ENCODE measurements at places on chromosomes 6 and 20. TPM values are rescaled to one million over a fixed set of nuclear protein-coding genes. Genes with fewer than 3 reads are reported as not detected.

ASIP gene
- total RNA-seq, result not detected

LRRN4 gene
- total RNA-seq, result 0.19 TPM

HTR1B gene
- not detected for total RNA-seq

AURKA gene
- total RNA-seq, result 17.1 TPM

SLC2A10 gene
- total RNA-seq, result 6.7 TPM

GTF3C6 gene
- total RNA-seq, result 28.9 TPM

RAB44 gene
- total RNA-seq, result 0.76 TPM

BNIP5 gene
- not detected for total RNA-seq

CYB5R4 gene
- total RNA-seq, result 9.2 TPM

DNA sequence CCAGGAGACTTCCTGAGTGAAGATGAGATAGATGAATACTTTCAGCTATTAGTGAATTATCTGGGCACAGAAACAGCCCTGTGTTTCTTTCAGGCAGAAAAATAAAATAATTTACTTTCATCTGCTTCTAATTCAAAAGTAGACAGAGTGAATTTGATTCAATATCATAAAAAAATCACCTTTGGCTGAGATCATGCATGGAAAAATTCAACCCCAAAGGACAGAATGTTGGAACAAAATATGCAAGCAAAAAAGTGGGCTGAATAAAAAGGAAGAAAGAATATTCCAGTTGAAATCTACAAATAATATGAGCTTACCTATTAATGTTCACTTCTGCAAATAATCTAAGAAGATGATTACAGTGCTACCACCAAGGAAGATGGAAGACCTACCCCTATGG lies 546.9 kb downstream of the TFAP2B start:
- no peak for DNase-seq

GRCh38 chr6:42555477-42556457 lies 8.1 kb upstream of the UBR2 start:
- DNase-seq, result no peak

GRCh38 chr6:38281126-38281525 lies 358.6 kb downstream of the BTBD9 start:
- no peak for DNase-seq

DNA sequence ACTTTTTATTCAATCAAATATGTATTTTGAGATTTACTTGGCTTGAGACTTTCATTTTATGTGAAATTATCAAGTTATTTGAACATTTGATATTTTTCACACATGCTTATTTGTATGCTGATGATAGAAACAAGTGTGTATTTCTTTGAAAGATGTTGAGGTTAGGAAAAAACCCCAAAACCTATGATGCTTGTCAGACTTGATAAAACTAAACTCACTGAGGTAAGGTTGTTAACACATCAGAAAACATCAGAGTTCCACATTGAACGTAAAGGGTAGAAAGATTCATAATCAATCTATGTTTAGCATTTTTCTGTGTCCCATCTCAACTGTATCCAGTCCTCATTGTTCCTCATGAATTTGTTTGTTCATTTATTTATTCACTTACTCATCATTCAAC lies 12.2 kb downstream of the SF3B5 start:
- DNase-seq, result no peak

- DNase-seq, result no peak
Observed at GRCh38 chr20:53001498-53002301, 29.5 kb downstream of the TSHZ2 start.

DNA sequence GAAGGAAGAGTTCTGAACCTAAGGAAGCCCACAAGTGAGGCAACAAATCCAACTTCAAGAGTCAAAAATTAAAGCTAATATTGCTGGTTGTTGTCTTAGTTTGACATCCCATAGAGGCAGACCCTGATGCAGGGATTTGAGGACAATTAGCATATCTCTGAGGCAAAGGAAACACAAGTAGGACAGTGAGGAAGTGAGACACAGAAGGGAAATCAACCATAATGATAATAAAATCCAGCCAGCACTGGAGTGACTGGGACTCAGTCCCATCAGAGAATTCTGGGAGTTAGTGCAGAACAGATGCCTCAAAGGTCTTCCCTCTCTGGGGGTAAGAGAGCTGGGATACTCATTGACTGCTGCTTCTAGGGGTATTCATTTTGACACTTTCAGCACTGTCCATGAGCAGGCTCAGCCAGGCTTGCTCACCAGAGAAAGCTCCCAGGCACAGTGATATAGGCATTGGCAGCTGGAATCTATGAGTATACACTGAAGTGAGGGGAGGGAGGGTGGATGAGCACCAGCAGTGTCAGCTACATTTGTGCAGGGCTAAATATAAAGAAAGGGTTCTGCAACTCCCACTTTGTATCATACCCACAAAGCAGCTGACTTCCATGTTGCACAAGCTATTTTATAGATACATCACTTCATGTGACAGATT lies 43.4 kb upstream of the SPTLC3 start:
- DNase-seq, result no peak

DNA sequence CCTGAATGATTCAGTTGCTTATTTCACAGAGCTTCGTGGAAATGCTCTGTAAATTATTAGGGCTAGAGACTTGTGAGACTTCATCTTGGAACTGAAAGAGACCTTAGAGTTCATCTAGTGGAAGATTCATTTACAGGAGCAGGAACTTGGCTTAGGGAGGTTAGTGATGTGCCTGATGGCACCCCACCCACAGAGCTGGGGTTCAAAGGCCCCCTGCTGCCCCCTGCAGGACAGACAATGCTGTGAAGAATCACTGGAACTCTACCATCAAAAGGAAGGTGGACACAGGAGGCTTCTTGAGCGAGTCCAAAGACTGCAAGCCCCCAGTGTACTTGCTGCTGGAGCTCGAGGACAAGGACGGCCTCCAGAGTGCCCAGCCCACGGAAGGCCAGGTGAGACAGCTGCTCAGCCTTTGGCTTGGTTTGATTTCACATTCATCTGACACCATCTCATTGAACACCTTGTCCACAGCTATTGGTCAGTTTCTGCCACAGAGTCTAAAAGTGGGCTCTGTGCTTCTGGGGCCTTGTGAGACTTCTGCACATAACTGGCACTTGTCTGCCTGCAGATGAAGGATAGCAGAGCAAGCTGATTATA lies 25.1 kb downstream of the MYBL2 start:
- no peak for DNase-seq

- DNase-seq, result no peak
Observed at GRCh38 chr6:42502127-42502526, 50.4 kb upstream of the TRERF1 start.

GRCh38 chr6:166725571-166725970 lies 98.5 kb upstream of the RPS6KA2 start:
- DNase-seq, result no peak

DNA sequence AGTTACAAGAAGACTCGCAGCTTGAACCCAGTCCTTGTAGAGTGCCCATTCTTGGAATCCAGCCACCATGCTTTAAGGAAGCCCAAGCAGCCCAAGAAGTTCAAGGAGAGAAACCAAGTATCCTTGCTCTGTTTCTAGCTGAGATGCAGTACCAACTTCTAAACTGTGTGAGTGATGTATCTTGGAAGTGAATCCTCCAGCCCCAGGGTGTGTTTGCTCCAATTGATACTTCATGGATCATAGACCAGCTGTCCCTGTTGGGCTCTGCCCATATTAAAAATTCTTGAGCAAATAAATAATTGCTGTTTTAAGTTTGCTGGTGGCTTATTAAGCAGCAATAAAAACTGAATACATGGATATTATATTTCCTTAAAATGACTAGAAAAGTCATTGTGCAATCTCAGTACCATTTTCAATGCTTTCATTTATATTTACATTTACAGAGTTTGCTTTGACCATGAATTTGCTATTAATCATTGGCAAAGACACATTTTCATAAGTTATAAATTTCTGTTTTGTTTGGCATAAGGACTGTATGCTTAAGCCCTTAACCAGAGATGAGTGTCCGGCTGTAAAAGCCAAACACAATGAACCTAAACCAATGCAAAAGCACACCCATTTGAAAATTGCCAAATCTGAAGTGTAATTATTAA lies 9.2 kb downstream of the SPTLC3 start:
- DNase-seq, result no peak

DNA sequence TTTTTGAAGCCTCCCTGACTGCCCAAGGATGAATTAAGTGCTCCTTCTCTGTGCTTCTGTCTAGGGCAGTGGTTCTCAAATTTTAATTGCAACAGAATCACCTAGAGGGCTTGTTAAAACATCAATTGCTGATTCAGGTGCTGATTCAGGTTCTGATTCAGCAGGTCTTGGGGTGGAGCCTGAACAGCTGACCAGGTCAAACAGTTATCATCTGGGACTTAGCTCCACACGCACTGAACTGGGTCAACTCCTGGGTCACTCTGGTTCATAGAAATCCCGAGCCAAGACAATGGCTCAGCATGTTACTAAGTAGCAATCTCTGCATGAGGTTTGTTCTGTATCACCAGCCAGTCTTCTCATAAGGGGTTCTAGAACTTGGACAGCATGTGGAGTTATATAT lies 192.3 kb downstream of the GJA1 start:
- no peak for DNase-seq

- no peak for DNase-seq
Observed at GRCh38 chr6:167711768-167712730, 114.7 kb upstream of the AFDN start.

- DNase-seq, result no peak
Observed at GRCh38 chr6:87661016-87661415, 41.0 kb downstream of the AKIRIN2 start.

- DNase-seq, result no peak
Observed at GRCh38 chr6:83867527-83868161, 8.2 kb downstream of the CYB5R4 start.

GRCh38 chr20:15060265-15061060 lies 723.1 kb upstream of the FLRT3 start:
- DNase-seq, result no peak

GRCh38 chr20:24951536-24952083 lies 2.5 kb downstream of the CST7 start:
- no peak for DNase-seq

GRCh38 chr6:113049190-113049589 lies 702.1 kb downstream of the RFPL4B start:
- no peak for DNase-seq

DNA sequence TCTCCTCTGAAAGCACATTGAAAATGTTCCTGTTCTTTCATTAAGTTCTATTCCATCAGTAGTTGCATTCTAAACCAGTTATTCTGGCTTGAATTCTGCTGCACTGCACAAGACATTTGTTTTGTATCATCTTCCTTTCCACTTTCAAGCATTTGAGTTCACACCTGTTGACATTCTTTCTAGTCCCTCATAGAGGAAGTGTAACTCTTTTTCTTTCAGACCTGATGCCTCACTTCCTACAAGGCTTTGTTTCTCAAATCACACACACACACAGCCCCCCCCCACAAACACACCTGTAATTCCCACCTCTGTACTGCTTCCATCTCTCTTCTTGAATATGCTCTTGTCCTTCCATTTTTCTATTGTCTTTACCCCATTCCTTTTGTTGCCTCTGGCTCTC lies 50.9 kb downstream of the CCN2 start:
- no peak for DNase-seq

- no peak for DNase-seq
Observed at GRCh38 chr6:24415753-24416152, 13.0 kb downstream of the MRS2 start.

GRCh38 chr6:113466526-113466925 lies 390.6 kb upstream of the MARCKS start:
- DNase-seq, result no peak

DNA sequence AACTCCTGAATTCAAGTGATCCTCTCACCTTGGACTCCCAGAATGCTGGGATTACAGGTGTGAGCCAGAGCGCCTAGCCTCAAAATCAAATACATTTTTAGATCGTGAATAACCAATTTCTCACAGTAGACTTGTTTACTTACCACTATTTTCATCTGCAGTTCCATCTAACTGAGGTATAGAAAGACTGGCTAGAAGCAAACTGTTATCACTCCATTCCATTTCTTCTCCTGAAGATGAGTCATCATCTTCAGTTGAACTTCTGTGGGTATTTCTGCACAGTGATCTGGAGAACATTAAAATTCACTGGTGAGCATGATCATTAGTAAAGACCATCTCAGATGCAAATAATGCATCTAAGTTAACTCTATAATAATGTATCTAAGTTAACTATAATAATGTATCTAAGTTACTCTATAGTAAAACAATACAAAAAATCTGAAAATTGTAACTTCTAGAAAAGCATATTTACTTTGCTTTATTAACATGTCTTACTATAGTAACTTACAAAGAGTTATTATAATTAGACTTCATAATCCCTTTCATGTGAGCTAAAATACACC lies 105.4 kb downstream of the REV3L start:
- no peak for DNase-seq

DNA sequence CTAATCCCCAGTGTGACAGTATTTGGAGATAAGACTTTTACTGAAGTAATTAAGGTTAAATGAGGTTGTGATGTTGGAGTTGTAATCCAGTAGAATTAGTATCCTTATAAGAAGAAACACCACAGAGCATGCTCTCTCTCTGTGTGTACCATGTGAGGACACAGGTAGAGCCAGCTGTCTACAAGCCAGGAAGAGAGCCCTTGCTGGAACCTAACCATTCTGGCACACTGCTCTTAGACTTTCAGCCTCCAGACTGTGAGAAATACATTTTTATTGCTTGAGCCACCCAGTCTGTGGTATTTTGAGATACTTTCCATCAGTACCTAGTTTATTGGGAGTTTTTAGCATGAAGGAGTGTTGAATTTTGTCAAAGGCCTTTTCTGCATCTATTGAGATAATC lies 110.2 kb downstream of the PHF3 start:
- DNase-seq, result no peak

DNA sequence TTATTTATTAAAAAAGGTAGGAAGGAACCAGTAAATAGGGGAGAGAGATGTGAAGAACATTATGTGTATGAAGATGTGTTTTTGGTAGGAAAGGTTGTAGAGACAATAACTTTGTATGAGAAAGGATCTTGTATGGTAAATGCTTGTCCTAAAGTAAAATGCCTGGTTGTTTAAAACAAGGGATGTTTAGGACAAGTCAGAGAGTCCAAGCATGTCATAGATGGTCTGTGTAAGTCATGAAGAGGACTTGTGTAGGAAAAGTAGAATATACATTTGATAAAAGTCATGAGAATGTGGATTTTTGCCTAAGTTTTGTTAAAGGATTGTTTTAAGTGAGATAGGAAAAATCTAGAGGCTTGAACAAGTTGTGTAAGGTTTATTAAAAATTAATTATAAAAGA lies 325.1 kb downstream of the CDH26 start:
- DNase-seq, result no peak

DNA sequence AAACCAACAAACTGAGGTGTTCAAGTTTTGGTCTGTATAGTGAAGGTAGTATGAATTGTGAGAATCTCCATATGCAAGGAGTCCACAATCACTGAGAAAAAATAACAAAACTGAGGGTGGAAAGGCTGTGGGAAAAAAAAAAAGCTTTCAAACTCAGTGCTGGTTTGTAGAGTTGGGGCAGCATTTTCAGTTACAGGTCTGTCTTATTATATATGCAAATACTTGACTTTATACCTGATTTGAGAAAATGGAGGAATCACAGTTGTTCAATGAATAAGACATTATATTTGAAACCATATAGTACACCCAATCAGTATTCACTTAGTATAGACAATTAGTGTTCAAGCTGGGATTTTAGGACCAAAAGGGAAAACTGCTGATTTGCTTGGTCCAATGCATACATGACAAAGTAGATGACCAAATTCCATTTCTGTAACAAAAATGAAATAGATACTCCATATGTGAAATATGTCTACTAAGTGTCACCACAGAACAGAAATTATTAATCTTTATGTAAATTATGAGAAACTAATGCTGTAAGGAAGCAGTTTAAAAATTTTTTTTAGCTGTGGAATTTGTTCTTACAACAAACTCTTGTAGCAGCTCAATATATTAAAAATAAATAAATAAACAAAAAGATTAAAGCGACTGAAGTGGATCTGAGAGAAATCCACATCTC lies 187.7 kb downstream of the ASCC3 start:
- DNase-seq, result no peak

All from esophagus squamous epithelium (tissue), 5 donors.